ENCODE measurements at places on chromosomes 12 and 14. TPM values are rescaled to one million over a fixed set of nuclear protein-coding genes. Genes with fewer than 3 reads are reported as not detected.
A peak's percentile ranks its signal among the peaks of the same experiment; 100 is the strongest.

GRCh38 chr12:92673756-92674155 is 29.0 kb upstream of the PLEKHG7 start:
- DNase-seq: no peak
- H3K4me3 ChIP-seq: no peak overlapping the region
- no peaks in the 10 kb centered on the region for H3K36me3 ChIP-seq
- H3K4me1 ChIP-seq: peaks cover 10% of the 10 kb centered on the region
- H3K27me3 ChIP-seq: peaks cover 12% of the 10 kb centered on the region

The TAS2R7 gene
- not detected for total RNA-seq

- no peak overlapping the region for H3K4me3 ChIP-seq
- peaks cover 9% of the 10 kb centered on the region for H3K4me1 ChIP-seq
- H3K27me3 ChIP-seq: no peaks in the 10 kb centered on the region
- no peak overlapping the region for H3K27ac ChIP-seq
- DNase-seq: no peak
Measured at GRCh38 chr12:15806826-15807225, 17.6 kb upstream of the EPS8 start.

DNA sequence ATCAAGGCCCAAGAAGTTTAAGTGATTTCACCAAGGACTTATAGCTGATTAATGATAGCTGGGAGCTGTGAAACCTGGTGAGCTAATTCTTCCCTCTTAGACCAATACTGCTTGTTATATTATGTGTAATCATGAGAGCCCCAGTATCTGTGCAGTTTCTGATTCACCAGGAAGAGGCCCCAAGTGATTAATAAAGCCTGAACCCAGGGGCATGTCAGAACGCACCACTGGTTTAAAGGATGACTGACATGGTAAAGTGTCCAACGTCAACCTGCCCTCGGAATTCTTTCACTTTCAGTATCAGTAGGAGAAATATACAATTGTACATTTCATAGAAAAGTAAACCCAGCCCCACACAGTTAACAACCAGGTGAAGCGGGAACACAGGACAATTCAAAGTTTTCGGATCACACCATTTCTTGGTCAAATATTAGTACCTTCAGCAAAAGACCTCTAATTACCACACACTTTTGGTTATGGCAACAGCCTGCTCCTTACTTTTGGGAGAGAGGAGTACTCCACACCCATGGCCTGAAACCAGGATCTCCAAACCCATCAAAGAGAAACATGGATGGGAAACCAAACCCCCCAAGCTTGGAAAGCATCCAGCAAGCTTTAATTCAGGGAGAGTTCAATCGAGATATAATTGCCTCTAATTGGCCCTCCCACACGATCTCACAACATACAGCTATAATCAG is 28.5 kb downstream of the TMCC3 start:
- H3K4me3 ChIP-seq: peak overlapping the region; percentile 63
- DNase-seq: no peak
- H3K27me3 ChIP-seq: no peaks in the 10 kb centered on the region
- H3K36me3 ChIP-seq: 0 out of 2 replicates have a peak, but pooled peaks cover 9% of the 10 kb centered on the region
- no peak overlapping the region for H3K27ac ChIP-seq

The ALKBH1 gene
- 12.9 TPM for total RNA-seq
